Stimulated activated CD4-positive, alpha-beta T cell treated with anti-CD3 and anti-CD28 coated beads, Interleukin-12 subunit alpha, Interleukin-12 subunit beta, amount 100 ng/mL, for 24 hours (primary cell): ENCODE measurements at places on chromosomes 1 and 21.

GRCh38 chr1:201013031-201013485 lies 10.5 kb downstream of the KIF21B start:
- no peak for DNase-seq

DNA sequence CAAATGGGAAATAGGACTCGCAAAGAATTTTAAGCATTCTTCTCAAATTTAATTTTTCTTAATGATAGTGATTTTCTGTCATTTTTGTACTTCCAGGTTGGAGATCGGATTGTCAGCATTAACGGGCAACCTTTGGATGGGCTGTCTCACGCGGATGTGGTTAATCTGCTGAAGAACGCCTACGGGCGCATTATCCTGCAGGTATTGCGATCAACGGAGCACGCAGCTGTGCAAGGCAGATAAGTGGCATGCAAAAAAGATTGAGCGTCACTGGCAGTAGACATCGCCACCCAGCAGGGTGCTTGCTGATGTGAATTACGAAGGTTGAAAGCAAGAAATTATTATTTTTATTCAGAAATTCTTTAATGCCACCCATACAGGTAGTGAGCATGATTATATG lies 65.9 kb upstream of the L1TD1 start:
- no peak for DNase-seq

DNA sequence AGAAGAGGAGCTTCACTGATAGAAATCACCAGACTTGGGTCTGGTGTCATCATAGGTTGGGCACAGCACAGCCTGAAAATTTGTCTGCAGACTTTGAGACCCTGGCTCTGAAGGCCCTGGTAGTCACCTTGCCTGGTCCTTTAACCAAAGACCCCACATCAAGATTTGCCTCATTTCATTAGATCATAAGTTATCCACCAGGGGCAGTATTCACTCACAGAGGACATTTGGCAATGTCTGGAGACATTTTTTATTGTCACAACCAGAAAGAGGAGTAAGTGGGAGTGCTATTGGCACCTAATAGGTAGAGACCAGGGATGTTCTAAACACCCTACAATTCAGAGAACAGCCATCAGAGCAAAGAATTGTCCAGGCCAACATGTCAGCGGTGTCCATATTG lies 22.1 kb upstream of the PAX7 start:
- DNase-seq, result no peak

DNA sequence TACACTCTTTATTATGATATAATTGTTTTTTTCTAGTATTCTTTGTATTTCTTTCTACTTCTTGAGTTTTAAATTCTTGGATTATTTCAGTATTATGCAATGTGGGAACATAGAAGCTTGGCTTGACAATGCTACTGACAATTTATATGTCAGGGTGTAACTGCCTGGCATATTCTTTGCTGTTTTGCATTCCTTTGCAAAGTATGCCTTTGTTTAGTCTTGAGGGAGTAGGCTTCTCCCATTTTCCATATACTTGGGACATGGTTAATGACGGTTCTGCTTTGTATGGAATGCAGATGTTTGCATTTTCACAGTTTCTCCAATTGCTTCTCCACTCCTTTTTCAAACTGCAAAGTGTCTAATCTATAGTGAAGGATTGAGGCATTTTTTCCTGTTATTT lies 109.8 kb downstream of the HMCN1 start:
- no peak for DNase-seq

DNA sequence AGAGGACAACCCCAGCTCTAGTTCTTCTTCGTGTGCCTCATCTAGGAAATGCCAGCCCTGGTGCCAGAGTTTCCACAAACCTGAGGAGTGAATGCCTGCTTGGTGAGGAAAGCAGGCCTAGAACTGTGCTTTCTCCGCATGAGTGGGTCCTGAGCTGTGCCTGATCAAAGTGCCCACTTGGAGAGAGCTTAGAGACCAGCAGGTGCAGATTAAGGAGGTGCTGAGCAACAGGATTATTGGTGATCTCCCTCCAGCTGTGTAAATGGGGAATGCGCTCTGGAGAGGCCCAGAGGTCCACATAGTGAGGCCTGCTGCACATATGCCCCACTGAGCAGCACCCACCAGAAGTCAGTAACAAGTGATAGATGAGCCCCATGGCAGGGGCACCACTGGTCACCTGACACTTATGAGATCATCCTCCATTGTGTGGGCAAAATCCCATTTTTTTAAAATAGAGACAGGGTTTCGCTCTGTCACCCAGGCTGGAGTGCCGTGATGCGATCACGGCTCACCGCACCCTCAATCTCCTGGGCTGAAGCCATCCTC lies 127.2 kb upstream of the ZC3H12A start:
- no peak for DNase-seq

- no peak for DNase-seq
Observed at GRCh38 chr1:55304229-55304740, 89.1 kb upstream of the USP24 start.

GRCh38 chr21:41950941-41951351 lies 2.9 kb downstream of the C2CD2 start:
- no peak for DNase-seq

DNA sequence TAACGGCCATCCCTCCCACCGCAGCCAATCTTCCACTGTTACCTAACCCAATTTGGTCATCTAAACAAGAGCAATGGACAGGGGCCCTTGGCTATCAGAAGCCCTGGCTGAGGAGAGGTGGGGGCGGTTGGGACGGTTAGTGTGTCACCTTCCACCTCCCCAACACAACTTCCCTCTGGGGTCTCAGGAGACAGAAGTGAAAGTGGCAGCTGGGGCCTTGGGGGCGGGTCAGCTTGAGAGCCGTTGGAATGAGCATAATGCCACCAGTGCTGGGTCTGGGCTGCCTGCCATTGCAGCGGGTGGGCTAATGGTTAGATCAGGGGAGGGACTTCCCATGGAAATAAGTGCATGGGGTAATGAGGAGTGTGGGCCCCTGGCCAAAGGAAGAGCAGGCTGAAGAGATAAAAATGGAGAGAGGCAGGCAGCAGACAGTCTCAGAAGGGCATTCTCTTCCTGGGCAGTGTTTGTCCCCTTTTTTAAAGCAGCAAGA lies 7.9 kb downstream of the MEF2D start:
- no peak for DNase-seq

GRCh38 chr1:1613509-1614082 lies 1.7 kb upstream of the MIB2 start:
- DNase-seq, result no peak

DNA sequence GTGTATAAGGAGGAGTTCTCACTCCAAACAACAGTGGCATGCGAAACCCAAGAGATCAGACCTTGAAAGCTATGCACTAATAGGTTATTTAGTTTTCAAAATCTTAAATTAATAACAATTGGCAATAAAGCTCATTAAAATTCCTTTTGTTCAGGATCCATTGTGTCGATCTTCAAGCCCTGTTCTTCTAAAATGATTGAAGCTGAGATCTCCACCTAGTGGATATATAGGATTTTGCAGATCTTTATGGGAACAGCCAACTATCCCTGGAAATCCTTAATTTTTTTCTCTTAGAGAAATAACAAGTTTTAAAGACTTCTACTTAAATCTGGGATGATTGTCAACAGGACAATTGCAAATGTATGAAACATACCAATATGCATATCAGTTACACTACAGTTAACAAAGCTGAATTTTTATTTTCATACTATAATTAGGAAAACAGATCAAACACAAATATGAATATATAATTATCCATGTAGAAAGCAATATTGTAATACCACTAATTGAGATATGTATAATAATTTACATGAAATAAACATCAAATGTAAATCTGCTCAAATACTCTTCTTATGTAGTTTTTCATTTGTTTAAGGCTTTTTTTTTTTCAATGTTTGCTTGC lies 43.3 kb downstream of the LRRC53 start:
- DNase-seq, result no peak

DNA sequence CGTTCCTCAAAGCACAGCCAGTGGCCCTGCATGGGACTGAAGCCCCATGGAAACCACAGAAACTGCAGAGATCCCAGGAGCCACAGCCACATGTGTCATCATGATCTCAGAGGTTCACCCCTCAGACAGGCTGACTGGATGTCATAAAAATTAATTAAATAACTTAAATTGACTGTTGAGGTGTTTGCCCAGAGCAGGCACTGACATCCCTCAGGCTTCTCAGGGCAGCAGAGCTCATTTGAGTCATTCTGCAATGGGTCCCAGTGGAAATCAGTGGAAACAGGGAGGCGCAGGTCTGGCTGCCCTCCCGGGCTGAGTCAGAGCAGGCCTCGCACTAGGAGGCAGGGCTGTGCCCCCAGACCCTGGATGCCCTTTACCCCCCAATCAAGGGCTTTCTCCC lies 135.1 kb downstream of the CDC7 start:
- DNase-seq, result no peak

DNA sequence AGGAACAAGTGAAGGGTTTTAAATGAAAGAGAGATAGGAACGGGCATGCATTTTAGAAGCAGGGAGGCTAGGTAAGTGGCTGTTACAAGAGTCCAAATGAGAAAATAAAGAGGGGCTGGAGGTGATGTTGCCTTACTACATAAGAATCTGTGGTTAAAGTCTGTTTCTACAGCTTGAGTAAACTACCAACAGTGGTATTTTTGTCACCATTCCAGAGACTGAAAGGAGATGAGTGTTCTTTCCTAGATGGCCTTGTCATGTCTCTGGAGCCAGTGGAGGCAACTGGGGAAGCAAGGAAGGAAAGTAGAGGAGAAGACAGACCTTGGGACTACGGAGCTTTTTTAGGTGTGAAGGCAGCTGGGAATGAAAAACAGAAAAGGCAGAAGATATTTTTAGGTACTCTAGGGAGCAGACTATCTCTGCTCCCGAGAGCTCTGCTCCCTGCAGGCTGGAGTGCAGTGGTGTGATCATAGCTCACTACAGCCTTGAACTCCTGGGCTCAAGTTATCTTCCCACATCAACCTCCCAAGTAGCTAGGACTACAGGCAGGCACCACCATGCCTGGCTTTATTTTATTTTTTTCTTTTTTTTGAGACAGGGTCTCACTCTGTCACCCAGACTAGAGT lies 12.2 kb downstream of the HDAC1 start:
- DNase-seq, result no peak

- DNase-seq, result no peak
Observed at GRCh38 chr21:42252778-42253340, 33.9 kb downstream of the ABCG1 start.

DNA sequence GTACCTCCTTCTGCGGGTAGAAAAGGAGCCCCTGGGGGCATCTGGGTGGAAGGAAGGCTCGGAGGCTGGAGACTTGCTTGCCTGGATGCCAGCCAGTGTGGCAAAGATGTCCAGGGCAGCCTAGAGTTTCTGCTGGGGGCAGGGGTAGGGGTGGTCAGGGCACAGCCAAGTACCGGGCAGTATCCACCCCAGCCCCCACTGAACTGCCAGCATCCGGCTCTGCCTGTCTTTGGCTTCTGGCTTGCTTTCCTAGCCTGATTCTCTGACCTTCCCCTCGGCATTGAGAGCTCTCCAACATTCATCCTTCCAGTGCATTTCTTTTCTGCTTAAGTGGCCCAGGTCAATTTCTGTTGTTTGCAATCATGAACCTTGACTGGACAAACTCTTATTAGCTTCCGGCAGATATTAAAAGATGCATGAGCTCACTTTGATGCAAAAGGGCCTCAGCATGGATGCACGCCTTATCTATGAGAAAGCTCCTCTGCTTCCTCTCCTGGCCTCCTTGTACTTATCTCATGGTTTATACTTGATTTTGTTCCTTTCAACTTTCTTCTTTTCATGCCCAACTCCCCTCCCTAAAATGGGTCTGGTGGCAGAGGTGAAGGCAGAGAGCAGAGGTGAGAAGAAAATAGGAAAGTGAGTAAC lies 116.9 kb downstream of the HLCS start:
- no peak for DNase-seq

DNA sequence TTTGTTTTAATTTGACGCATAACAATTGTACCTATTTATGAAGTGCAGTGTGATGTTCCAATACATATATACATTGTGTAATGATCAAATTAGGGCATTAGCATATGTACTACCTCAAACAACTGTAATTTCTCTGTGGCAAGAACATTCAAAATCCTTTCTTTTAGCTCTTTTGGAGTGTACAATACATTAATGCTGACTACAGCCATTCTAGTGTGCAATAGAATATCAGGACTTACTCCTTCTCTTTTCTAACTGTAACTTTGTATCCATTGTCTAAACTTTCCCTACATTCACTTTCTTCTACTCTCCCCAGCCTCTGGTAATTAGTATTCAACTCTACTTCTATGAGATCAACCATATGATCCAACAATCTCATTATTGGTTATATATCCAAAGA lies 1177.4 kb downstream of the KCNT2 start:
- no peak for DNase-seq

DNA sequence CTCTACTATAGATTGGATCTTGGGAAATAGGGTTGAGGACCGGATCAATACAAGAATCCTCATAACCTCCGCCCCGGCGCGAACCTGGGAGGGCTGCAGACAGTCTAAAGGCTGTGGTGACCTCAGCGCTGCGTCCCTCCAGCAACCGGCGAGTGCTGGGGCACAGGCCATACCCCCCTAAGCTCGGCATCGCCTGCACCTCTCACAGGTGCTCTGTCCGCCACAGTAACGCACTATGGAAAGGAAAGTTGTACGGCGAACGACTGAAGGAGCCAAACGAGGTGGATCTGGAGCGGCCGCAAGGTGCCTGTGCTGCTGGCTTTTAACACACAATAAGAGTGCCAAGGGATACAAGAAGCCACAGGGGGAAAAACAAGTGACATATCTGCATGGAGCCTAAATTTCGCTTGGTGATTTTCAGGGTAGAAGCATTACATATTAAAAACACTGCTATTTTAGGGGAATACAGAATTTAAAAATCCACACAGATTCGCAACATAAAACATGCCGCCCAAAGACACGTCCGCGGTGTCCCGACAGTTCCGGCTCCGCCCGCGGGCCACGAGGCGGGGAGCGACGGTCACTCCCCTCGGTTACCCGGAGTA lies 1.4 kb upstream of the RBM15 start:
- DNase-seq, result no peak

GRCh38 chr1:117138561-117138960 lies 17.0 kb upstream of the TRIM45 start:
- no peak for DNase-seq

GRCh38 chr1:155038602-155039307 lies 5.1 kb downstream of the DCST1 start:
- no peak for DNase-seq

DNA sequence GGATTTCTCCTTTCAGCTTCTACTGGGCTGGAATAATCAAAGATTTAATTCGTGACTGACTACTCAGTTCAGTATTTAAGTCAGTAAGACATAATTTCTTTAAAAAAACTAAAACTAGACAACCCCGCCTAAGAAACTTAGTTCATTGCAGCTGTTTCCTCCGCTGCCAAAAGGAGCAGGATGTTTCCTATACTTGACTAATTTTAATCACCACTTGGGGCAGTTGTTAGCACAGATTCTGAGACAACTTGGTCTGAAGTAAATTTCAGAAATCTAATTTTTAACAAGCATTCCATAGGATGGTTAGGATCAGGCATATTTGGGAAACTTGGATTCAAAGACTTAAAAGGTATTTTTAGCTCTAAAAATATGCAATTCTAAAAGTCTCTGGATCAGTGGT lies 34.0 kb downstream of the EPRS1 start:
- no peak for DNase-seq

GRCh38 chr1:89599332-89599630 lies 33.6 kb upstream of the LRRC8C start:
- DNase-seq, result no peak
